ENCODE measurements at places on chromosomes 13 and 19.

DNA sequence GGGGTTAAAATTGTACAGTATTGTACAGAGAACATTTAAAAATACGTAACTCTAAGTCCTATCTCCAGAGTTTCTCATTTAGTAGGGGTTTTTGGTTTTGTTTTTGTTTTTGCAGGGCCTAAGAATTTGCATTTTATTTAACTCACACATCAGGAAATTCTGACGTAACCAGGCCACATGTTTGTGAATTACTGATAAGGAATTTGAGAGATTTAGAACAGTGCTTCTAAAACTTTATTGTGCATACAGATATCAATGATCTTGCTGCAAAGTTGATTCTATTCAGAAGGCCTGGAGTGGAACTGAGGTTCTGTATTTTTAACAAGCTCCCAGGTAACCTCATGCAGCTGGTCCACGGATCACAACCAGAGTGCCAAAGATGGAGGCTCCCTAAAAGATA lies 49.3 kb downstream of the LIG4 start:
- no peak for DNase-seq

DNA sequence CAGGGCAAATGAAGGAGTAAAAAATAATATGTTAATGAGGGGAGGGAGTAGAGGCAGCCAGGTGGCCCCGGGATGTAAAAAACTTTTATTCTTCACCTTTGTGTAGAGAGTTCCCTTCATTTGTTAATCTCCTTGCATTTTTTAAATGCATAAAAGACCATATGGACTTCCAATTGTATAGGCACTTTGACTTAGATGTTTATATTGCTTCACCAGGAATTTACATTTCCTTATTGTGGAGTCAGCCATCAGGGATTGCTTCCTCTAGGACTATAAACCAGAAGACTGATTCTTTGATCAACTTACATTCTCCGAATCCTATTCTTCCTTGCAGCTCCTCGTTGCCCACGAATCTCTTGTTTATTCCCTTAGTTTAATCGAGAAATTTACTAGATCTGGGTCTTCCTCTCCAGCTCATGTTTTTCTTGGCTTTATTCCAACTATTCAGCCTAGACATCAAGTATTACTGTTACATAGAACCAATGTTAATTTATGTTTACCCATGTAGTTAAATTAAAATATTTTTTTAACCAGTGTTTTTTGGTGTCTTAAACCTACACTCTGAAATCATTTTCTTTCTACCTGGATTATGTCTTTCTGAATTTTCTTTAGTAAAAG lies 1187.0 kb upstream of the SLC10A2 start:
- no peak for DNase-seq

- DNase-seq = no peak
Observed at GRCh38 chr19:32567486-32567885, 13.5 kb upstream of the PDCD5 start.

GRCh38 chr19:5790559-5791520 lies at the start of gene DUS3L:
DUS3L (minus strand) TSS chr19:5791163; CDS start chr19:5791141, 22 bp downstream.
- DNase-seq = peak; percentile 98

DNA sequence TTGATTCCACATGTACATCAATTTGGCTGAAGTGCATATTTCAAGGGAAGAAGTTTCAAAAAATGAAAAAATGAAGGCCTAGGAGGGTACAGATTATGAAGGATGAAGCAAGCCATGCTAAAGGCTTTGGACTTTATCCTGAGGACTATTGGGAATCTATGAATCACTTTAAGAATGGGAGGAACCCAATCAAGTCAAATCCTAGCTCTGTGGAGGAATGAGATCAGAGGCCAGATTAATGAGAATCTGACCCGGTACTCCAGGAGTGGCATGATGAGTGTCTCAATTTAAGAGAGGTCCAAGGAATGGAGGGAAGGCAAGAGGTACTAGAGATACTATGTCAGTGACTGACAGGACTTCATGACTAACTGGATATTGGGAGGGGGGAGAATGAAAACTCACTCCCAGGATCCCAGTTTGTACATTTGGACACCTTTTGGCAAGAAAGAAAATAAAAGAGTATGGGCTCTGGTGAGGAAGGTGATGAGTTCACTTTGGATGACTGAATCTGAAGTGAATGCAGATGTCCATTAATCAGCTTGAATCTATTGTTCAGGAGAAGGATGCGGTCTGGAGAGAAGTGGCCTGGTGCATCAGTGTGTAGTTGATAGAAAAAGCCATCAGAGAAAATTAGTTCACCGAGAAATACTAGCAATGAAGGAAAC lies 349.0 kb downstream of the EFNB2 start:
- DNase-seq = no peak

DNA sequence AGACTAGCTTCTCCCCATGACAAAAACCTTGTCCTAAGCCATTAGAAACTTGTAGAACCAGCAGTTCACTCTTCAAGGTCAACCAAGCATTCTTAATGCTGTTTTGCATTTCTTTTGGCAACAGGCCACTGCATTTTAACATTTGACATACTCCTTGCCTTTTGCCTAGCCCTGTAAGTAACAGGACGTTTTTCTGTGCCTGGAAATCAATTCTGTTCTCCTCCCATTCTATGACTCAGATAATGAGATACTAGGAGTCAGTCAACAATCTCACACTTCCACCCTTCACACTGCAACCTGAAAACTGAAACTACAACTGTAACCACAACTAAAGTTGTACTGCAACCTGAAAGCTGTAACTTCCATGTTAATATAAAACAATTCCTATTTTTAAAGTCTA lies 268.7 kb downstream of the MZT1 start:
- no peak for DNase-seq

DNA sequence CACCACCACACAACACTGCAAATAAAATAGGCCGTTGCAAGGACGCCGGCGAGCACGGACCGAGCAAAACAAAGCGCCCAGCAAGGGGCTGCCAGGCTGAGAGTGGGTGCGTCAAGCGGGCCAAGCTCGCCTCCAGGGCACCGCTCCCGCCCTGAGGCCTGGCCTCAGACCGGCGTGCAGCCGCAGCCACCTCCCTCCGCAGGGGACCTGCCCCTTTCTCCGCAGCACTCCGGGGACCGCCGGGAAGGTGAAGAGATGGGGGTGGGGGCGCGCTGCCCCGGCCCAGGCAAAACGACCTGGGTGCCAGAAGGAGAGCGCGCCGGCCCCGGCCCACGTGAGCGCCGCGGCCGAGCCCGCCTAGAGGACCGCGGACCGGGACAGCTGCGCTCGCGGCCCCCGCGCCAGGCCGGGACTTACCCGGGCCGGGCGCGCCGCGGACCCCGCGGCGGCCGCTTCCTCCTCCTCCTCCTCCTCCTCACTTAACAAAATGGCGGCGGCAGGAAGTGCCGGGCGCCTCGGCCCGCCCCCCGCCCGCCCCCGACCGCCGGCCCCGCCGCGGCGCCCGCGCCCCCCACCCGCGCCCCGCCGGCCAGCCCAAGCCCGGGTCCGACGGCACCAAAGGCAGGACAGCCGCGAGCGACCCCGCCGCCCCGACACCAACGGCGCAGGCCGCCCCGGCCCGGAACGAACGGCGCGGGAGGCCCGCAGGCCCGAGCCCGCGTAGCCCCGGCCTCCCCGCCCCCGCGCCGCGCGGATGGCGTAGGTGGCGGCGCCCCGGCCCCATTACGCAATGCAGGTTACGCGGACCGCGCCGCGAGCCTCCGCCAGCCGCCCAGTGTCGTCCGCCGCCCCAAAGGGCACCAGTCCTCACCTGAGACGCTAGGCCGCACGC lies 674 bp downstream of the BRD4 start:
- DNase-seq = peak; percentile 62

DNA sequence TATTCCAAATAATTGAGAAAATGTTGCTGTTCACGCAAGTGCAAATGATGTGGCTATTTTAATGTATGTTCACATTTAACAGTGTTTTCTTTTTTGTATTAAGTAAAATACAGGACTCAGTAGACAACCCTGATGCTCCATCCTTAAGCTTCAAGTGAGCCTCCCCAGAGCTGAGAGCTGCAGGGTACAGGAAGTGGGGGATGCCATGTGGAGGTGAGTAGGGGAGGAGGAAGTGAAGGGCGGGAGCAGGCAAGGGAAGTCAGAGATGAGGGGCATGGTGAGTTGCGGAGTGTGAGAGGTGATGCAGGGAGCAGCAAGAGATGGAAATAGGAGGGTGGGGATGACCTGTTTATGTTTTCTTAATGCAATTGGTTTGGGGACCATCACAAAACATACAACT lies 711.0 kb downstream of the UQCRFS1 start:
- DNase-seq = no peak

DNA sequence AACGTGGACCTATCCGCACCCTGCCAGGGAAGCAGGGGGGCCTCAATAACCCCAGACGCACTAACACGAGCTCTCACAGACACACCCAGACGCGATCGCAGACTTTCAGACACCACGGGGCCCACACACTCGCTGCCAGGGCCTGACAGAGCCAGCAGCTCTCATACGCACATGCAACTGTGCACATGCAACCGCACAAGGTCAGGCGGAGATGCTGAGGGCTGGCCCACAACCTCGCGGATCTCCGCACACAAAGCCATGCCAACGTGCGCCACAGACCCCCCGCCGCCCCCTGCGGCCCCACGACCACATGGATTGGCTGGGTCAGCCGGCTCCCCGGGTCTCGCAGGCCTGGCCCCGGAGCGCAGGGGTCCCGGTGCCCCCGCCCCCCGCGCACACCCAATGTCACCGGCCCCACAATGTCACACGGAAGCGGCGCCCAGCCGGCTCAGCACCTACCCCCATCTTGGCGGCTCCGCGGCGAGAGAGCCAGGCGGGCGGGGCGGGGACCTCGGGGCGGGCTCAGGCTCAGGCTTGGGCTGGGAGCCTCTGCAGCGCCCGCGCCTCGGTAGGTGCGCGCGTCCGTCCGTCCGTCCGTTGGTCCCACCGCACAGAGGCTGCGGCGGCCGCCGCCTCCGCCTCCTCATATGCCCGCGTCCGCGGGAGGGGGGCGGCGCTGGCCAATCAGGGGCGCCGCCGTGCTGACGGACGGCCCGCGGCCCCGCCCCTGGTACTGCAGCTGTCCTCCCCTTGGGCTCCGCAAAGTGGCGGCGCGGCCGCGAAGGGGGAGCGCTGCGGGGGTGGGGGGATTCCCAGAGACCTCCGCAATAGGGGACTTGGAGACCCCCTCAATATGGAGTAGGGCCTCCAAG lies at the start of gene ATP1A3:
Gene ATP1A3 (minus strand): TSS at position 619 of the 872 bp plus-strand sequence. CDS start 154 bp downstream, at position 465.
- peak; percentile 67 for DNase-seq

DNA sequence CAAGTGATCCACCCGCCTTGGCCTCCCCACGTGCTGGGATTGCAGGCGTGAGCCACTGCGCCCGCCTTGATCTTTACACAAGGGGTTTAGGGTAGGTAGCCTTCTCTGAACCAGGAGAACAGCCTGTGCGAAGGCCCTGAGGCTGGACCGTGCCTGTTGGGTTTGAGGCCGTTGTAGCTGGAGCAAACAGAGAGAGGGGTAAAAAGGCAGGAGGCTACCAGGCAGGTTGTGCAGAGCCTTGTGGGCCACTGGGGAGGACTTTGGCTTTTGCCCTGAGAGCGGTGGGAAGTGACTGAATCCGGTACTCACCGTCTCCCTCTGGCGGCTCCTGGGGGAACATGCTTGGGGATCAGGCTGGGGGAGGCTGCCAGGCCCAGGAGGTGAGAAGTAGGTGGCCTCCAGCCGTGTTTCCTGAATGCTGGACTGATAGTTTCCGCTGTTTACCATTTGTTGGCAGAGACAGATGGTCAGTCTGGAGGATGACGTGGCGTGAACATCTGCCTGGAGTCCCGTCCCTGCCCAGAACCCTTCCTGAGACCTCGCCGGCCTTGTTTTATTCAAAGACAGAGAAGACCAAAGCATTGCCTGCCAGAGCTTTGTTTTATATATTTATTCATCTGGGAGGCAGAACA lies 24.6 kb downstream of the SPC24 start:
- DNase-seq = peak; percentile 72

- no peak for DNase-seq
Observed at GRCh38 chr13:80083081-80083852, 257.7 kb downstream of the SPRY2 start.

DNA sequence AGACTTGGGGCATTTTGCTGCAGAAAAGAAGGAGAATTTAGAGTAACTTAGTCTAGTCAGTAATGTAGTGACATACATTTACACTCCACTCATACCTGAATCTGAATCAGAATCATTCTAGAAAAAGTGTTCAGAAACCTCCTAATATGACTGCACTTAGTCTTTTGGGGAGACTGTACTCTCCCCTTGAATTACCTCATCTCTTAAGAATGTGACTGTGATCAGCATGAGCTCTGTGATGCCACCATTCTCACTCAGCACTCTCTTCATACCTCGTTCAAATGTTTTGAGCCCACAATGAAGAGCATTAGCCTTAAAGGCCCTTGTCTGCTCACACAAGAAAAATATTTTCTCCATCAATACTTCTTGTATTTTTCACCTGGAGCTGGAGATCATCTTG lies 229.4 kb downstream of the FGF14 start:
- no peak for DNase-seq

DNA sequence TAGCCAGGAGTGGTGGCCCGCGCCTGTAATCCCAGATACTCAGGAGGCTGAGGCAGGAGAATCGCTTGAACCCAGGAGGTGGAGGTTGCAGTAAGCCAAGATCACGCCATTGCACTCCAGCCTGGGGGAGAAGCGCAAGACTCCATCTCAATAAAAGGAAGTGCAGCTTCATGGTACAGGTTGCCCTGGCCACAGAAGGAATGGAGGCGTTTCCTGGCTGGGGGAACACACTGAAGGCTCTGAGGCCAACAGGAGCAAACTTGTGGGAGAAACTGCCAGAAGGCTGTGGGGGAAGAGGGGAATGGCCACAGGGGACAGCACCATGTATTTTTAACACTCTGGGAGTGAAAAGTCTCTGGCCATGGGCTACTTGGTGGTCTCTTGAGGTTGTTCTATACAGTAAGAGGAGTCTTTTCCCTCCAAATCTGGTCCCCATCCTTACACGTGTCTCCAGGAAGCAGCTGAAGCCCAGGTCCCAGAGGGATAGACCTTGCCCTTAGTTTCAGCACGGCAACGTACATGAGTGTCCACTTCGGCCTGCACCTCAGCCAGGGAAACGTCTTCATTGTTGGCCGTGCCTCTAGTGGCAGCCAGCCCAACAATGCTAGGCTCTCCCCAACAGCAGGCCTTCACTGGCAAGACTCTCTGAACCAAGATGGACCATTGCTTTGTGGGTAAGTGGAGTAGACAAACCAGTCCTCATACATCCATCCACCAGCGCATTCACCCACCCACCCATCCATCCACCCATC lies 7.4 kb downstream of the MICOS13 start:
- DNase-seq = no peak

GRCh38 chr13:105345730-105346129 lies 1189.7 kb downstream of the EFNB2 start:
- DNase-seq = no peak

DNA sequence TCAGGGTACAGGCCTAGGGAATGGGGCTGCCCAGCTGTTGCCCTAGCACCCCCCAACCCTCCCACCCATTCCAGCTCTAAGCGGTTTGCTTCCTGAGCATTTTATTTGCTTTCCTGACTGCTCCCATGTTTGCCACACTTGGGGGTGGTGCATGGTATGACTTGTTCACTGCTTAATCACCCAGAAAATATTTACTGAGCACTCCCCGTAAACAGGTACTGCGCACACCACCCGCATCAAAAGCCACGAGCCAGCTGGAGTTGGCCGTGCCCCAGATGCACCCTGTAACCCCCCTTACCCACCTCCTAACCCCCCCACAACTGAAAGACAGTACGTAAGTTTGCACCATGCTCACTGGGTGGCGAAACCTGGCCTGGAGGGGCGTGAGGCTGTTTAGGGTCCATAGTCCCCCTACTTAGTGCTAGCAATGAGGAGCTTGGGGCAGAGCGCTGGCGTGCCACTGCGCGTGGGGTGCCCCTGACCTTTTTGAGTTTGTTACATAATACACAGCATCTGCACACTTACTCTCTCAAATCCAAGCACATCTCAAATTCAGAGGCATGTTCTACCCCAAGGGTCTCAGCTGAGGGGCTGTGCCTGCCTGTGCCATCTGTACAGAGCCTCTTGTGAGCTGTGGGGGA lies 29.8 kb downstream of the DPF1 start:
- no peak for DNase-seq

GRCh38 chr13:30601836-30602235 lies 15.9 kb upstream of the USPL1 start:
- no peak for DNase-seq
